ENCODE measurements at places on chromosomes 12 and 14. TPM values are rescaled to one million over a fixed set of nuclear protein-coding genes. Genes with fewer than 3 reads are reported as not detected.

Gene LRP1-AS
- not detected for total RNA-seq

Gene TUNAR
- total RNA-seq, result not detected

Gene ABHD4
- 46.5 TPM for total RNA-seq

Gene USP44
- 0.20 TPM for total RNA-seq

Gene CRIP1
- total RNA-seq, result 1,895 TPM

All from A549 treated with Mapracorat at 1 μM for 4 hours (cell line).